SK-N-MC (cell line): ENCODE measurements at places on chromosomes 5 and 9.

GRCh38 chr9:9998491-9999287 is 614.1 kb downstream of the PTPRD start:
- DNase-seq, result peak; percentile 61

DNA sequence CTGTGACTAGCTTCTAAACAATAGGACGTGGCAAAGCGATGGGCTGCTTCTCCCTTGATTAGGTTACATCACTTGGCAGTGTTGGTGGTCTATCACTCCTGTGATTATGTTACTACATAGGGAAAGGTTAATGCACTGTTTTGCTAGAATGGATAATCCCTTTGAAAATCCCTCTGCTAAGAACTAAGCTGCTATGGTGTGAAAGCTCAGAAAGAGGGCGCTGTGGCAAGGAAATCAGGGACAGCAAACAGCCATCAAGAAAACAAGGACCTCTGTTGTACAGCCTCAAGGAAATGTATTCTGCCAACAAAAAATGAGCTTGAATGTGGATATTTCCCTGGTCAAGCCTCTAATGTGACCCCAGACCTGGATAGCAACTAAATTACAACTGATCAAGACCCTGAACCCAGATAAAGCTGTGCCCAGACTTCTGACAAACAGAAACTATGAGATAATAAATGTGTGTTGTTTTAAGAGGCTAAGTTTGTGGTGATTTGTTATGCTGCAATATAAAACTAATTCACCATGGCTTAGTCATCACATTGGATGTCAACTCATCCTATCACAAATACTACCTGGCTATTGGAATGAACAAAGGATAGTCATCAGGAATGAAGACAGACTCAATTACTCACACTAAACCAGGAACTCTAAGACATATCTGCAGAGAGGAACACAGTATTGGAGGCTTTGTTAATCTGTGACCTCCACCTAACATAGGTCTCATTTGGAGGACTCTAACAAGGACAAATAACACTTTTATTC is 1215.9 kb downstream of the EFNA5 start:
- DNase-seq, result no peak

GRCh38 chr9:88809355-88810161 is 181.7 kb upstream of the S1PR3 start:
- no peak for DNase-seq

GRCh38 chr9:7580568-7580967 is 219.0 kb downstream of the DMAC1 start:
- DNase-seq, result no peak

GRCh38 chr5:172380987-172381643 is 73.2 kb downstream of the SH3PXD2B start:
- DNase-seq, result peak; percentile 32

GRCh38 chr5:154296525-154297159 is 106.1 kb downstream of the GALNT10 start:
- no peak for DNase-seq

GRCh38 chr5:172281346-172281745 is 2.2 kb downstream of the UBTD2 start:
- DNase-seq, result no peak
